ENCODE measurements at places on chromosomes 3 and 15.

DNA sequence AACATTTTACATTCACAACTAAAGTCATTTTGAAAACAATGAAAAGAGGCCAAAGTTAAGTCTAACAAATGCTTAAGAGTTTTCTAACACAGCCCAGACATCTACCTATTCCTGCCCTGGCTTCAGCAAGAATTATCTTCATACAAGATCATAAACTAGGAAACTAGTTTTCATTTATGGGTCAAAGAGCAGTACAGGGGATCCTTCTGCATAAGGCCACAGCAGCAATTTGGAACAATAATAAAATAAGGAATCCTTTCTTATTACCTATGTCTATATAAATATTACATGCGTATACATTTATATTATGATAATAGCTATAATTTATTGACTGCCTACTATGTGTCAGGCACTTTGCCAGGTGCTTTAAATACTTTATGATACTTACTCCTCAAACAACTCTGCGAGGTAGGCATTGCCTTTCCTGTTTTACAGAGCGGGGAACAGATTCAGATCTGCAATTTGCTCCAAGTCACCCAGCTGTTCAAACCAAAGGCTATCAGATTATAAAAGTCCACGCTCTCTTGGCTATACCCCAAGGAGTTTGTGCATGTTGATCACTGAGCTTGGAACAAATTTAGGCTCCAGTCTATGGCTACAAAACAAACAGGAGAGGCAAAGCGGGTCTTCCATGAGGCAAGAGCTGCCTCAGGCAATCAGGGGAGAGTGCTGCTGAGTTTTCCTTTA is 196.4 kb downstream of the RORA start:
- DNase-seq: no peak

- no peak for DNase-seq
Measured at GRCh38 chr15:84151205-84151931, 84.2 kb upstream of the GOLGA6L4 start.

GRCh38 chr15:34927726-34928125 is 41.8 kb downstream of the AQR start:
- DNase-seq: peak; percentile 11

- DNase-seq: no peak
Measured at GRCh38 chr3:157122832-157123427, 37.0 kb downstream of the CCNL1 start.

DNA sequence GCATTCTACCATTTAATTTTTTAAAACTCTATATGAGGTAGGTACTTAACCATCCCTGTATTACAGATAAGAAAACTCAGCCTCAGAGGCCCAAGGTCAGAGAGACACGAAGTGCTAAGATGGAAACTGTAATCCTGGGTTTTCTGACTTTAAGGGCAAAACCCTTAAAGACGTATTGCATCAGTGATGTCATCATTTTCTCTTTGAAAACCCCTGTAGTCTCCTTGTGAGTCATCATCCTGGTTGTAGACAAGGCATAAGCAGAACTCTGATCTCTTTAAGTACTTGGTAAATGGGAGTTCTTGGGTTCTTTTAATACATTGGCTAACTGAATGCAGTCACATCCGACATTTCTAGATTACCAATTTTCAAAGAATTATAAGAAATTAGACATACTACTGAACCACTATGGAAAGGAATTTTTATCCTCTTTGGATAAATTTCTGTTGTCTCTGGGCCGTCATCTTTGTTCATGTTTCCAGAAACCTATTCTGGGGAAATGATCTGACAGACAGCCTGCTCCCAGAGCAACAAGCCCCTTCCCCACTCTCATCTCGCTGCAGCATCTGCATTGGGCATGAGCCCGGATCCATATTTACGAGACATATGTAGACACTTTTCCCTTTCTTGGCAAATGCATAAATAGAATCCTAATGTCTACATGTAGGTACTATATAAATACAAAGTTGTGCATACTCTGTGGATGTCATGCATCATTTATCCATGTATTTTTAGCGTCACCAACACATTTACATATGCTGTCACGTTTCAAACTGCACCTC is 48.7 kb upstream of the MDFIC2 start:
- no peak for DNase-seq

GRCh38 chr3:183298701-183299153 is 45.7 kb downstream of the B3GNT5 start:
- DNase-seq: no peak

- DNase-seq: no peak
Measured at GRCh38 chr15:95989392-95989791, 341.1 kb upstream of the NR2F2 start.

- DNase-seq: no peak
Measured at GRCh38 chr3:60000311-60001105, 950.7 kb upstream of the CFAP20DC start.

- no peak for DNase-seq
Measured at GRCh38 chr3:3615533-3615932, 183.7 kb upstream of the LRRN1 start.

DNA sequence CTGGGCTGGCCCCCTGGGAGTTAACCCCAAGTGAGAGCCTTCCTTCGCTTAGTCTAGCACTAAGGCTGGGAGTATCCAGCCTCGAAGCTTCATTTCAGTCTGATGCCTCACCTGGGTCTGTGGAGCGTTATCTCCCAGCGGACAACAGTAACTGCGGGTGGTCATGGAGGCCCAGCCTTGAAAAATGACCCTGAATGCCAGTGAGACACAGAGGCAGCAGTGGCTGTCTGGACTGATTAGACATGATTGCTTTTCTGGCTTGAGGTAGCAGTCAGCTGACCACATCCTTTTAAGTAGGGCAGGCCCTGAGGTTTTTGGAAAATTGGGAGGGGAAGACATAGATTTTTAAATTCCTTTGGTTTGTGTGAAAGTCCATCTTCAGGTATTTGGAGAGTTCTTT is 28.2 kb upstream of the TRIM59 start:
- DNase-seq: no peak

DNA sequence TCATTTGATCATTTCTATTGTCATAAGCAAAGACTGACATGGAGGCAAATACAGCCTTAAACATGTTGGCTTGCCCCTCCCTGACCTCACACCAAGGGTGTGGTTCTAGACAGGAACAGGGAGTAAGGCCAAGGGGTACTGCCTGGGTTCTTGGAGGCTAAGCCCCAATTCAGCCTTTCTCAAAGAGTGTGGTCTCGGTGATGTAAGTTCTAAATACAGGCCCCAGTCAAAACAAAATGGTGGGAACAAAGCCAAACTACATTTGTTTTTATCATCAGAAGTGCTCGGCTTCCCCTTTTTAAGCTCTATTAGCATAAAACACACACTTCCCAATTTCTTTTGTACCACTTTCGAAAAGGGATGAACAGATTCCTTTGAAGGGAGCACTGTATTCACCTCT is 129.5 kb downstream of the ATP8B4 start:
- no peak for DNase-seq

GRCh38 chr3:177591379-177591778 is 394.1 kb upstream of the TBL1XR1 start:
- no peak for DNase-seq

- no peak for DNase-seq
Measured at GRCh38 chr15:65204236-65204930, 6.9 kb downstream of the CILP start.

- DNase-seq: no peak
Measured at GRCh38 chr3:23601091-23601822, 204.5 kb upstream of the UBE2E1 start.

DNA sequence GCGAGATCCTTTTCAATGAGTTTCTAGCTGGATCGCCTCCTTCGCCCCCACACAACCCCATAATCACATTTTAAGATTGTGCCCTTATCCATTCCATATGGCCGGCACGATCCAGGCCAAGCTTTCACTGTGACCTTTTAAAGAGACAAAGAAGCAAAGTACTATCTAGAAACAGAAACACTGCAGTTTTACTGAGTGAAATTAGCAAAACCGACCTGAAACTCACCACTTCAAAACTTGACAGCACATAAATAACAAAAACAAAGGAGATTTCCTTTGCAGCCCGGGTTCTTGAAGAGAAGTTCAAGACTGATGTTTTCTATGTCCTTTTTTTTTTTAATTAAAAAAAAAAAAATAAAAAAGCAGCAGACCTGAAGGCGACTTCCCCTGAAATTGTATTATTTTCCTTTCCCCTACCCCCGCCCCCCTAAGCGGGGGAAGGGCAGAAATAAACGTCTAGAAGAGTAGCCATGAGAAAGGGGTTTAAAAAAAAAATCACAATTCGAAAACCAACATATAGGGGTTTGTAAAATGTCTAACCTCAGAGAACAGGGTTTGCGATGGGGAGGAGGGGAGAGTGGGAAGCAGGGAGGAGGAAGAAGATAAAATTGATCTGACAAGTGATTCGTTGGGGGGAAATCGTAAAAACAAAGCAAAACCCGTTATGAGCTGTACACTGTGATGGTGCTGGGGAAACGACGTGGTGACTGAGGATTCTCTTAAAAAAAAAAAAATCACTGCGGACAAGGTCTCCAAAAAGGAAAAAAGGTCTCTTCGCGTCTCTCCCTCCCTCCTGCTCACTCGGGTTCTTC is 1.5 kb downstream of the SATB1 start:
- peak; percentile 75 for DNase-seq

DNA sequence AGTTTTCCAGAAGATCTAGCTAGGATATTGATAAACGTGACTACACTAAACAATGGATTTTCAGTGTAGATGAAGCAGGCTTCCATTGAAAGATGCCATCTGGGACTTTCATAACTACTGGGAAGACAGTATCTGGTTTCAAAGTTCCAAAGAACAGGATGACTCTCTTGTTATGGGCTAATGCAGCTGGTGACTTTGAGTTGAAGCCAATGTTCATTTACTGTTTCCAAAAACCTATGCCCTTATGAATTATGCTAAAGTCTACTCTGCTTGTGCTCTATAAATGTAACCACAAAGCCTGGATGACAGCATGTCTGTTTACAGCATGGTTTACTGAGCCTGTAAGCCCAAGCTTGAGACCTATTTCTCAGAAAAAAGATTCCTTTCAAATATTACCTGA is 245.4 kb downstream of the GBE1 start:
- no peak for DNase-seq

DNA sequence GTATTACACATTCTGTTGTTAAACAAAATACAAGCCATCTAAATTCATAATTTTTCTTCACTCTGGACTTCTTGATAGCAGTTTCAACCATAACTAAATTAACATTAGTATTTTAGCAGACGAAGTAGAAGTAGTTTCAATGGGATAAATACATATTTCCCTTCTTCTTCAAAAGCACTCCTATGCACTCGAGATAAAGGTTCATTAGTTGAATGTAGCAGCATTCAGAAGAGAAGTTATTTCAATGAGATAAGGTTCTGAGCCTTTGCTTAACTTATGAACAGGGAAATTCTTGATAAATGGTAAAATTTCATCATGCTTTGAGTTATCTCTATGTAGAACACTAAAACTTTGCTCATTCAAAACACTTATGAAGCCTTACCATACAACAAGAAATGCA is 11.8 kb downstream of the TM4SF18 start:
- no peak for DNase-seq

DNA sequence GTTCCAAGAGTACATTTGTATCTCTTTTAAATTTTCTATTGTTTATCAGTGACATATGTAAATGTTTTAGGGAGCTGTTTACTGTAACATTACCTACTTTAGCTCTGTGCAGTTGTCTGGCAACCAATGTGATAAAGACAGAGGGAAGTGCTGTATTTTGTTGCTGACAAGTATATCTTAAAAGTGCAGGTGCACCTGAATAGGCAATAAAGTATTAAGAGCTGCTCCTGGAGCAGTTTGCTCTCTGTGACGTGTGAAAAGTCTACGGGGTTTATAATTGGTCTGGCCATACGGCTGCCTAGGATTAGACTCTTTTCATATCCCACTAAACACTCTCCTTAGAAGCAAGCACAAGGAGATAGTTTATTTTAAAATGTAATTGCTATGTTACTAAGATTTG is 178.3 kb downstream of the IGF1R start:
- DNase-seq: no peak

GRCh38 chr3:136385457-136385856 is 135.3 kb downstream of the PCCB start:
- no peak for DNase-seq

DNA sequence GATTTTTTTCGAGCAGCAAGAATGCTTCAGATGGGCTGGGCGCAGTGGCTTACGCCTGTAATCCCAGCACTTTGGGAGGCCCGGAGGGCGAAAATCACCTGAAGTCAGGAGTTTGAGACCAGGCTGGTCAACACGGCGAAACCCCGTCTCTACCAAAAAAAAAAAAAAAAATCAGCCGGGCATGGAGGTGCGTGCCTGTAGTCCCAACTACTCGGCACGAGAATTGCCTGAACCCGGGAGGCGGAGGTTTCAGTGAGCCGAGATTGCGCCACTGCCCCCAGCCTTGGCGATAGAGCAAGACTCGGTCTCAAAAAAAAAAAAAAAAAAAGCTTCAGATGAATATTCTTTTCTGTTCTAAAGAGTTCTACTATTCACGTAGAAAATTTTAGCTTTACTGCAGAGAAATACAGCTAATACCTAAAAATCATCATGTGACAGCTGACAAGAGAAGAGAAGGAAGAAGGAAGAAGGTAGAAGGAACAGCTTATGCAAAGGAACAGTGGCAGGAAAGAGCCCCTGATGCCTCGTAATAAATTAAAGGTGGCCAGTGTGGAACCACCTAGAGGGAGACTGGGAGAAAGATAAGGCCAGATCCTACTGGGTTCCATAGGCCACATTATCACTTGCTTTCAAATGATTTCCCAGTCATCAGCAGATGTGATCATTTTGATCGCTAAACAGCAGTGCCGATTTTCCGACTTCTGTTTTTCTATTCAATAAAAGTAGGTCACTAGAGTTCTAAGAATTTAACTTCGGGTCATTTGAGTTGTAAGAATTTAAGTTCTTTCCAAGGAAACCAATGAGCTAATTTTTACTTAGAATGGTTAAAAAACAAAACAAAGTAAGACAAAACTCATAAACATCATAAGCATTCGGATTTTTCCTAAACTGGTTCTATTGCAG is 1.5 kb downstream of the CMTM6 start:
- peak; percentile 18 for DNase-seq

GRCh38 chr15:62244762-62245161 is 79.7 kb upstream of the C2CD4B start:
- no peak for DNase-seq

- no peak for DNase-seq
Measured at GRCh38 chr3:157531301-157531660, 28.1 kb upstream of the VEPH1 start.

- DNase-seq: peak; percentile 38
Measured at GRCh38 chr3:153970741-153971347, 150.3 kb upstream of the ARHGEF26 start.

DNA sequence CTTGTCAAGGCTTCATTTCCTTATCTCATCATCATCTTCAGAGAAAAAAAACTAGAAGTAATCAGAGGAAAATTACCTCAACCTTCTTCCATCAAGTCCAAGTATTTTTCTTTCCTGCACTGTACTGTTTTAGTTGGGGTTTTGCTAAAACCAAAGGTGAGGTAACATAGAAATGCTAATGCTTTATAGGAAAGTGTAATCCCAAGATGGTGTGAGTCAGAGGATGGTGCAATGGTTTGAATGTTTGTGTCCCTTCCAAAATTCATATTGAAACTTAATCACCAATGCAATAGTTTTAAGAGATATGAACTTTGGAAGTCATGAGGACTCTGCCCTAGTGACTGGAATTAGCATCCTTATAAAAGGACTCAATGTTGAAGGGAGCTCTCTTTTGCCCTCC is 79.5 kb downstream of the KBTBD8 start:
- DNase-seq: no peak

- no peak for DNase-seq
Measured at GRCh38 chr3:72836923-72837322, 11.3 kb downstream of the SHQ1 start.

GRCh38 chr3:186180891-186181481 is 72.1 kb upstream of the ETV5 start:
- no peak for DNase-seq

All from HAP-1 (cell line).